Ureter (tissue), 1 donor: ENCODE measurements at places on chromosomes 2 and 18.

GRCh38 chr2:55403256-55403998 lies 16.2 kb downstream of the CCDC88A start:
- no peak for DNase-seq

- DNase-seq: no peak
Observed at GRCh38 chr18:4961121-4961909, 235.7 kb downstream of the AKAIN1 start.

DNA sequence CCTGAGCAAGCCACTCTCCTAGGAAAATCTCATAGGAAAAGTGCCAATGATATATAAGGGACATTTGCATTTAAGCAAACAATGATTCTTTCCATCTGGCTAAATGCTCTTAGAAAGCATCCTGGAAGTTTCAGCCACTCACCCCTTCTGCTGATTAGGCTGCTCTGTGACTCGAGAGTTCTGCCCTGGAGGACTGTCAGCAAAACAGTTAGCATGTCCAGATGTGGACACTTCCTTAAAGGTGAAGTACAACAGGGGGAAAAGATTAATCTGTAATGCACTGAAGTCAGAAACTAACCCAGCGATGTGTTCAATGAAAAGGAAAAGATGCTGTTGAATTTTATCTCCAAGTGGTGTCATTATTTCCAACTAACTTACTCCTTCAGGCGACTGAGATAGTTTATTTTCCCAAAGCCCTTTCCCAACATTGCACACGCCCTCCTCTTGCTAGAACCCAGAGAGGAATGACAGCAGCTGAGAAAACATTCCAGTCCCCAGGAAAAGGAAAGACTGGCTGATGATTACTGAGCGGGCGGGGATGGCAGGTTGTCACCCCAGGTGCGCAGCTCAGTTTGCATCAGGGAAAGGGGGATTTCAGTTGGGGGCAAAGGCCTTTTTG lies 214.0 kb downstream of the SS18 start:
- no peak for DNase-seq

GRCh38 chr2:18749912-18750526 lies 160.7 kb upstream of the NT5C1B start:
- DNase-seq: peak; percentile 74

- no peak for DNase-seq
Observed at GRCh38 chr18:2916184-2916583, 69.4 kb downstream of the EMILIN2 start.
